Pulmonary artery endothelial cell (primary cell): ENCODE measurements at places on chromosomes 1 and 21.

DNA sequence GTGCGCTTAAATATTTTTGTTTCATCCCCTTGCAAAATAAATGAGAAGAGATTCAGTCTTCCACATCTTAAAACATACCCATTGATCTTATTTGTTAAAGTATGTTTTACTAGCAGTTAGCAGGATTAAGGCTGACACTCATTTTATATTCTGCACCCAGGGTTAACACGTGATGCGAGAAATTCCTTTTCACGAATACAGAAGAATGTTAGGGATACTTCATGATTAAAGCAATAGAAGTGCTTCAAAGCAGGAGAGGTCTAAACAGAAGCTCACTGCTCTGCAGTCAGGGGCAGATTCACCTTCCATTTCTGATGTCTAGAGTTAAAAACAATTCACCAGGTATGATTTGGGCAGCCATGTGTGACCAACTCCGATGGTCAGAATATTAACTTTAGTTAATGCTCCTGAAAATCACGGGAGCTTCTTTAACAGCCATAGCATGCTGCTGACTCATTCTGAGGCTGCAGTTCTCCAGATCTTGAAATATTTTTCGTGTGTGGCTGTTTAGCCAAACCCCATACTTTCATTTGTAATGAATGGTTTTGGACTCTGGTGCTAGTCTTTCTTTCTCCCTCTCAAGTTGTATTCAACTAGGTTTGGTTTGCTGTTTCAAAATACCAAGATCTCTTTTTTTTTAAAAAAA is 19.7 kb downstream of the BCAR3 start:
- no peak for DNase-seq

- DNase-seq, result no peak
Observed at GRCh38 chr1:58136387-58136786, 410.1 kb downstream of the OMA1 start.

GRCh38 chr1:33137800-33138199 is 44.0 kb downstream of the TRIM62 start:
- no peak for DNase-seq

- no peak for DNase-seq
Observed at GRCh38 chr1:7460807-7461206, 310.3 kb upstream of the VAMP3 start.

DNA sequence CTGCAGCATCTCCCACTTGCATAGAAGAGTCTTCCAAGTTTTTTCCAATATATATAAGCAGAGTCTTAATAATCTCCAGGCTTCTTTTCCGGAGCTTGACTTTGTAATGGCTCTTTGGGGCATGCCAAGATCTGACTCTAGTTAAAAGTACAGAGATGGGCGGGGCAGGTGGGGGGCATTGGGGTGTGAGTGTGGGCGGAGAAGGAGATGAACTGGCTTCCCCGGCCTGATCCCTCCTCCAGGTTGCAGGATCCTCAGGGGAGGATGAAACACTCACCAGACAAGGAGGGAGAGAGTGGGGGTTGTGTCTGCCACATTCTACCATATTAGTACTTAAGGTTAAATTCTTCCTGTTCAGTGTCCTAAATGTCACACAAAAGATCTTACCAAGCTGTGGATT is 23.0 kb downstream of the S100A10 start:
- DNase-seq, result no peak

- DNase-seq, result no peak
Observed at GRCh38 chr1:224533517-224533916, 82.6 kb upstream of the CNIH3 start.

GRCh38 chr1:58936973-58937372 is 153.1 kb upstream of the JUN start:
- no peak for DNase-seq

DNA sequence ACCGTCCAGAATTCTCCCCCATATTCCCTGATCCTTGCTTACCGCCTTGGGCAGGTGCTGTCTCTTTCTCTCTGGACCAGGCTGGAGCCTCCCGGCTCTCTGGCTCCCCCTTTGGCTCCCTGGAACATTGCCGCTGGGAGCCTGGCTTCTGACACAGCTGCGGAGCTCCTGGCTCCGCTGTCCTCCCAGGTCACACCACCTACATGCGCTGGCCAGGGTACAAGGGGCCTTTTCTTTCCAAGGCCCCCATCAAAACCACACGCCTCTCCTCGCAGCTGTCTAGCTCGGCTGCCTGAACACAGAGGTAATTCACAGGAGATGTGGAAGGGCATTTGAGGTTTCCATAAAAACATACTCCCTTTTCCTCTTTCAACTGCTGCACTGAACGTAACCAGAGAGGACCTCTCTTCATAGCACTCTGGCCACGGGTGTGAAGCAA is 7.5 kb upstream of the ZNF648 start:
- DNase-seq, result no peak

DNA sequence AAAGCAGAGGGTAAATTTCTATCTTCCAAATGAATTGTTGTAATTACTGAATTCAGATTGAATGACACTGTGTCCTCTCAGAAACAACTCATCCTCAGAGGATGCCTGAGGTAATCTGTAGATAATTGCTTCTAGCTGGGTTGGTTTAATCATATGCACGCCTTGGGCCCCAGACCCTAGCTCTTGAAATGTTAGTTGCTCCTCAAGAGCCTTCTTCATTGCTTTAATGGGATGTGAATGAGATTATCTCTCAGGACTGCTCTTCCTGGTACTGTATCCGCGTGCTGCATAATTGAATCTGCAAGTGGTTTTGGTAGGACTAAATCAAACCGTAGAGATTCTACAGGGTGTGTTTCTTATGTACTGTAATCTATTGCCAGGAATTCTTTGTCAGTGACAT is 569.3 kb upstream of the NEGR1 start:
- DNase-seq, result no peak

DNA sequence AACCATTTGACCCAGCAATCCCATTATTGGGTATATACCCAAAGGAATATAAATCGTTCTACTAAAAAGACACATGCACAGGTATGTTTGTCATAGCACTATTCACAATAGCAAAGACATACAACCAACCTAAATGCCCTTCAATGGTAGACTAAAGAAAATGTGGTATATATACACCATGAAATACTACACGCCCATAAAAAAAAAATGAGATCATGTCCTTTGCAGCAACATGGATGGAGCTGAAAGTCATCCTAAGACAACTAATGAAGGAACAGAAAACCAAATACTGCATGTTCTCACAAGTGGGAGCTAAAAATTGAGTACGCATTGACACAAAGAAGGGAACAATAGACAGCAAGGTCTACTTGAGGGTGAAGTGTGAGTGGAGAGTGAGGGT is 72.0 kb downstream of the EIF4G3 start:
- DNase-seq, result no peak

- no peak for DNase-seq
Observed at GRCh38 chr1:226131639-226132038, 54.9 kb downstream of the ACBD3 start.

- no peak for DNase-seq
Observed at GRCh38 chr1:204495777-204496176, 1.2 kb upstream of the PIK3C2B start.

DNA sequence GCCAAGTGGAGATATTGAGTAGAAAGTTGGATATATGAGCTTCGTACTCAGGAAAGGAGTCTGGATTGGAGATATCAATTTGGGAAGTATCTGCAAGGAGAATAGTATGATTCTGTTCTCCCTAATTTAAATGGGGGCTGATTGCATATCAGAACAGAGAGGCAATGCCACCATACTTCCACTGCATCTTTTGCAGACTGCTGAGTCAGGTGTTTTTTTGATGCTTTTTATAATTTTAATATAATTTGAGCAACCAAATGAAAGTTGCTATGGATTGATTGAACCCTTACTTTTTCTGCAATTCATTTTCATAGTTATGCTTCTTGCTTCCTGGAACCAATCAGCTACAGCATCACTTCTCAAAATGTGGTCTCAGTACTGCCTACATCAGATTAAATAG is 590.3 kb downstream of the USP25 start:
- DNase-seq, result no peak

DNA sequence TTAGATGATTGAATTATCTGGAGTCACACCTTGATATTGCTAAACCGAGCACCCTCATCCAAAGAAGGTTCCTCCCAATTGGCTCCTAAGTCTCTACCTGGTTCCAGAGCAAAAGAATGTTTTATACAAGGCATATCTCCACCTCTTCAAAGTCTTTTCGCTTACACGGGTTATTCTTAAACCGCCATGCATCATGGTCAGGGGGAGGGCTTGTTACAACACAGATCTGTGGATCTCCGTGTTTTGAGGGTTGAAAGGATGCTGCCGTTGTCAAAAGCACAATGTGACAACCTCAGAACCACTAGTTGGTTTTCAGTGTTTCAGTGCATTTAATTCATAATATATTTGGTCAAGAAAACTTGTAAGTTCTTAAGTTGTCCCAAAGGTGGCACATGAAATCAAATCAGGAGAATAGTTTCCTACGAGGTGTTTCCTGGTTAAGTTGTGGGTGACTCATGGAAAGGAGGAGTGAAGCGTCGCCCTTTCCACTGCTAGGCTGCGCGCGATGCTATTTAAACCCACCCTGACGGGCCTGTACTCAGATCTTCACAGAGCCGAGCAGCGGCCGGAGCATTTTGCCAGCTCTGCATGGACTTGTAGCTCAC is 1531.6 kb upstream of the TPTE start:
- no peak for DNase-seq
